ENCODE measurements at places on chromosomes 7 and 10. TPM values are rescaled to one million over a fixed set of nuclear protein-coding genes. Genes with fewer than 3 reads are reported as not detected.
A peak's percentile ranks its signal among the peaks of the same experiment; 100 is the strongest.

DNA sequence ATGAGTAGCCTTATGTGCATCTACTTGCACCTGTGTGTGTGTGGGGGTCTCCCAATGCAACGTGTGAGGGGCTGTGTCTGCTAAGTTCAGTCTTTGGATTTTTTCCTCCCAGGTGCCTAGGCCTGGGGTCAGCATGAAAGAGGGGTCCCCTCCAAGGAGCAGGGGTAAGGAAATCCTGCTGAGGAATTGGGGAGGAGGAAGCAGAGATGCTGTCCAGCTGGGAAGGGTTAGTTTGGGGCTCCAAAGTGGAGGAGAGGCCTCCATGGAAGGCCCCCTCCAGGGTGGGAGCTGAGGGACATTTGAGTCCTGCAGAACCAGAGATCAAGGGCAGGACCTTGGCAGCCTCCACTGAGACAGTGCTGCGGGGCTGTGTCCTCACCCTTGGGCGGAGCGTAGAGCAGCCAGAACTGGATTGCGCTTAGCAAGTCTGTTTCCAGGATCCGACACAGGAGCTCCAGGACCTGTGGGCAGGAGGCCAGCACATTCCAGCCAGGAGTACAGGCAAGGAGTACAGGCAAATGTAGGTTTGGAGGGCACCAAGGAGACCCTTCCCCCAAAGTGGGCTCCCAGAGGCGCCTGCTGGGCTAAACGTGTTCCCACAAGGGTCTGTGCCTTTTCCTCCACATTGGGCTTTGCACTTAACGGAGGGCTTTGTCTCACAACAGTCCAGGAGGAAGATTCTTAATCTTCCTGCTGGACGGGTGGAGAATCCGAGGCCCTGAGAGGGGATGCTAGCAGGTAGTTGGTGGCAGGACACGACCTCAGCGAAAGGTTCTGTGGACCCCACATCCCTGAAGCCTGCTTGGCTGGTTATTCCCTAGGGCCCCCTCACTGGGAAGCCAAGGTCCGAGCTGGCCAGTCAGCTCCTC, 10.1 kb downstream of the TBATA start:
- no peak for DNase-seq

- DNase-seq, result peak; percentile 52
Observed at GRCh38 chr7:149496642-149497391, 792 bp downstream of the ZNF746 start.

GRCh38 chr10:98080494-98080893, 50.1 kb upstream of the CRTAC1 start:
- DNase-seq, result no peak

- no peak for DNase-seq
Observed at GRCh38 chr7:82605247-82605864, 161.8 kb upstream of the CACNA2D1 start.

The TAS2R60 gene
- total RNA-seq, result not detected

The BTBD16 gene
- not detected for total RNA-seq
